ENCODE measurements at places on chromosomes 13 and 19.

- DNase-seq: no peak
Measured at GRCh38 chr13:85148009-85148408, 651.2 kb downstream of the SLITRK6 start.

DNA sequence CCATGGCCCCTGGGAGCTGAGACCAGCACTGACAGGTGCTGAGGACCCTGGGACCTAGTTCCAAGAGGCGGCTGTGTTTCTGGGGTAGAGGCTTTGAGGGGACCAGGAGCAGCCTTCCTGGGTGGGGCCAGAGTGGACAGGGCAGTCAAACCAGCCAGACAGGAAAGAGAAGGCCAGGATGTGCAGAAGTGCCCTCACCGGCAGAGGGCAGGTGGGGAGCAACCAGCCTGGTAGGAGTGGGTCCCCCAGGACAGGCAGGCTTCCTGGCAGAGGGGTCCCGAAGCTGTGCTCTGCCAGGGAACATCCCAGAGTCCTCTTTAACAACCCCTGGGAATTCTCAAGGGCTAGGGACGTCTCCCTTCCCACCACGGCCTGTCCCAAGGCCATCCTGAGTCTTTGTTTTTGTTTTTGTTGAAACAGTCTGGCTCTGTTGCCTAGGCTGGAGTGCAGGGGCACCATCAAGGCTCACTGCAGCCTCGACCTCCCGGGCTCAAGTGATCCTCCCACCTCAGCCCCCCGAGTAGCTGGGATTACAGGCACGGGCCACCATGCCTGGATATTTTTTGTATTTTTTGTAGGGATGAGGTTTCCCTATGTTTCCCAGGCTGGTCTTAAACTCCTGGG, 3.0 kb upstream of the HIPK4 start:
- DNase-seq: no peak

- peak; percentile 28 for DNase-seq
Measured at GRCh38 chr13:108895220-108895704, 265.9 kb downstream of the MYO16 start.

DNA sequence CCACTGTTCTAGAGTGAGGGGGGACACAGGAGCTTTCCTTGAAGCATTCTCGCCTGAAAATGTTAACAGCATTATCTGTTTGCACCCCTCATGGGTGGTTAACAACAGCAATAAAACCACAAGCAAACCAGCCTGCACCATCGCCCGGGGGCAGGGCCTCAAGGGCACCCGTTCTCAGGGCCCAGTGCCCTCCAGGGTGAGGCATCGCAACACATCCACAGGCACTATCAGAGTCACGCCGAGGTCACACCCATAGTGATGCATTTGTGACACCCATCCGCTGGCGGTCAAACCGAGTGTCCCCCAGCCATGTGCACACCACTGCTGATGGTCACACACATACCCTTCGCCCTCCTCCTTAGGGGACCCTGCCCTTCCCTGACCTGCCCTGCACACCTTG, 4.6 kb downstream of the FUT5 start:
- no peak for DNase-seq

DNA sequence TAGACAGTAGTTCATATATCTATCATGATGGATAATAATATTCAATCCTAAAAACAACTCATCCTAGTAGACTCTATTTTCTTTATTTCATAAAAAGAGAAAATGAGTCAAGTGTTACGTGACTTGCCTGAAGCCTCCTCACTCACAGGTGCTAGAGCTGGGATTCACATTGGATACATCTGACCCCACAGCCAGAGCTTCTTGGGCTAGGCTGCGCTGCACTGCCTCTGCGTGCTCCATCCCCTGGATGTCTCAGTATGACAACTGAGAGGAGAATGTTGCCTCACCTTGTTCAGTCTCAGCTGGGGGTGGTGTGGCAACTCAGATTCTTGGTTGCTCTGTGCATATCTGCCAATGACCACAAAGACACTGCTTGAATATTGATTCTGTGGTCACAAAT, 286.6 kb downstream of the LIG4 start:
- no peak for DNase-seq

- DNase-seq: no peak
Measured at GRCh38 chr19:45790942-45791341, 1.7 kb downstream of the DMWD start.

- no peak for DNase-seq
Measured at GRCh38 chr19:42199440-42200115, 17.9 kb downstream of the DEDD2 start.

GRCh38 chr19:47630594-47630993, 21.7 kb downstream of the BICRA start:
- DNase-seq: no peak

- DNase-seq: no peak
Measured at GRCh38 chr13:91078093-91078679, 269.3 kb upstream of the MIR17HG start.

DNA sequence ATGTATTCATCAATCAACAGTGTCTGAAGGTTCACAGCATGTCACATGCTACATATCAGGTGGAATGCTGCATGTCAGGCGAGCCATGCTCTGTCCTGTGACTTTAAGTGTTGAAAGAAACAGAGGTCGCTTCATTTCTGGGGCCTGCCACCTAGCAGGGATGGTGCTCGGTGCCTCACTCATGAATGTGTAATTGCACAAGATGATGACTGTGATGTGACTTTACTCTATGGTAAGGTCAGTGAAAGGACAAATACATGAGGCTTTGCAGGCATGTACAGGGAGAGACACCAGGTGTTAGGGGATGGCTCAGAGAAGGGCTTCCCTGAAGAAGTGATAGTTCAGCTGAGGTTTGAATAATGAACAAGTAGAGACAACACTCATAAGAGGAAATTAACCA, 66.7 kb downstream of the FRY start:
- peak; percentile 12 for DNase-seq

GRCh38 chr19:1394252-1395193, 6.8 kb downstream of the GAMT start:
- DNase-seq: no peak

GRCh38 chr13:64410276-64411053, 2819.7 kb downstream of the PCDH9 start:
- DNase-seq: no peak

All from foreskin fibroblast (primary cell).